ENCODE measurements at places on chromosomes 3 and 15.
A peak's percentile ranks its signal among the peaks of the same experiment; 100 is the strongest.

DNA sequence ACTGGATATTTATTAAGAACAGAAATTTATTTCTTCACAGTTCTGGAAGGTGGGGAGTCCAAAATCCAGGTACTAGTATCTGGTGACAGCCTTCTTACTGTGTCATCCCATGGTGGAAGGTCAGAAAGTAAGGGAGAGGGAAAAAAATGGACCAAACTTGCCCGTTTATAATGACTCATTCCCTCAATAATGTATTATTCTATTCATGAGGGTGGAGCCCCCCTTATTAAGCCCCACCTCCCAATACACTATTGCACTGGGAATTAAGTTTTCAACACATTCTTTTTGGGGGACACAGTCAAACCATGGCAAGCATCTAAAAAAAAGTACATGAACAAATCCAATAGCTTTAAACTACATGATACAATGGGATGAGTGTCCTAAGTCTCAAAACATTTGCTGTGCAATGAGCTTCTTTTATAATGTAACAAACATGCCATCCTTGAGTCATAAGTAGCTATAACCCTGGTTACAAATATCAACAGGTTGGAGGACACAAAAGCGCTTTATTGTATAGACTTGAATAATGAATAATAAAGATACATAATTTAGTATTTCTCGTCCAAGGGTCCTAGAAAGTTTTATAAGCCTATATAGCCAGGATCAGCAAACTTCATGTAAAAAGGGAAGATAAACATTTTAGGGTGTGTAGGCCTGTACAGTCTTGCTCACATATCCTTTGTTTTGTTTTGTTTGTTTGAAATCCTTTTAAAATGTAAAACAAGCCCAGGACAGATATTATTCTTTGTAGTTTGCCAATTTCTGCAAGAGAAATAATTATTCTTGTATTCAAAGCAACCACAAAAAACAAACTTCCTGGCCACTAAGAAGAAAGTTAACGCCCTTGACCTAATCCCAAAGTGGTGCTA is 160.6 kb upstream of the RAP2B start:
- no peak for DNase-seq

DNA sequence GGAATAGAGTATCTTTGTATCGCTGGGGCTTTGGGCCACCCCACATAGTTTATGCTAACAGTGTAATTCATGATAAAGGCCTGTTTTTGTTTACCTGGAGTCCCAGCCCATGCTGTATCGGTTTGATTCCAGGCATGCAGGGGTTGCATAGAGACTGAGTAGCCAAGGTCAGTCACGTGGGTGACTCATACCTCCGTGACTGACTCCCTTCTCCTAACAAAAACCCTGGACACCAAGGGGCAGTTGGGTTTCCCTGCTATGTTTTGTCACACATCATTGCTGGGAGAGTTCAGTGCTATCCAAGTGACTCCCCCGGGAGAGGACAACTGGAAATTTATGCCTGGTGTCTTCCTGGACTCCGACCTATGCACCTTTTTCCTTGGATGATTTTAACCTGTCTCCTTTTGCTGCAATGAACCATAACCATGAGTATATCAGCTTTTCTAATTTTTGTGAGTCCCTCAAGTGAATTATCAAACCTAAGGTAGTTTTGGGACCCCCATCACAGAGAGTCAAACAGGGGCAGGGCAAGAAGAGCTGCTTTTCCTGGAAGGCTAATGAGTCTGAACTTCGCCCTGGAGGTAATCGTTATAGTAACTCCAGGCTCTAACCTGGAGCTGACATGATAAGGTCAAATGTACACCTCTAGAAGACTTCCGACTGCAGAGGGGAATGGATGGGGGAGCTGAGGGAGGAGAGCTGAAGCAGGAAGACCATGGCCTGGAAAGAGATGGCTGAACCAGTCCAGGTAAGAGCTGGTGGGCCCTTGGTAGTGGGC is 57.0 kb downstream of the SRGAP3 start:
- DNase-seq: no peak

DNA sequence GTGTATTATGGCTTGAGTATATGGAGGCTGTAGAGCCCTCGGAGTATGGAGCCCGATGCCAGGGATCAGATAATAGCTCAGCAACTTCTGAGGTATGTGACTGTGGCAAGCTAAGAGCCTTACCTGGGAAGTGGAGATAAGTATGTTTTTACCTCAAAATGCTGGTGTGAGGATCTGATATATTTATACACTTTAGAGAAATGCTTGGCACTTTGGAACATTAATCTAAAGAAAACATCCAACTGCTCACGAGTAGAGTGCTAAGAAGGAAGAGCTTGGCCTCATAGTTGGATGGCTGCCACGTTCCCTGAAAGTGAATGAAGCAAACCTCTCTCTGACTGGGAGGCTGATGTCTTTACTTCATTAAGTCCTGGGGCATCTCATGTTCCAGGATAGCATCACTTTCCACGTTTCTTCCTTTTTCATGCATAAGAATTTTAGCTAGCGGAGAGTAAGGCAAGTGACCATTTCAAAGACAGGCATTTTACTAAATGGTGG is 58.9 kb upstream of the GOLGA8J start:
- no peak for DNase-seq

- no peak for DNase-seq
Observed at GRCh38 chr3:191414732-191415131, 46.2 kb upstream of the PYDC2 start.

DNA sequence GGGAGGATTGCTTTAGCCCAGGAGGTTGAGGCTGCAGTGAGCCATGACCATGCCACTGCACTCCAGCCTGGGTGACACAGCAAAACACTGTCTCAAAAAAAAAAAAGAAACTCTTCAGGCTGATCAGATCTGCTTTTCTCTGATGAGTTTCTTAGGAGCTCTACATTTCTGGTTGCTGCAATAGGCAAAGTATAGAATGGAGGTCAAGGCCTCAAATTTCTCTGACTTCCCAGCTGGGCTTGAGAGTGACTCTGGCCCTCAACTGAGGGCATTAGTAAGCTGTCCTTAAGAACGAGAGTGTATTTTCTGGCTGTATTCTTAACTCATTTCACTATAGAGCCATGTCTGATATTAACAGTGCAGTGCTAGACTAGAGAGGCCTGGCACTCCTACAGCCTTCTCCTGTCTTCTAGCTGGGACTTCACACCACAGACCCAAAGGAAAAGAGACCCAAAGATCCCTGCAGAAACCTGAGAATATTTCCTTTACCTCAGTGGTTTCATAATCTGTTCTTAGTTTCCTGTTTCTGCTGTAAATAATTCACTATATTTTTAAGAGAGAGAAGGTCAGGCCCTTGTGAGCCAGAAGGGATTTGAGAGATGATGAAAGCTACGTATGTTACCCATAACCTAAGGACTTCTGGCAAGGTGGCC is 2.0 kb upstream of the NR1I2 start:
- DNase-seq: no peak

GRCh38 chr15:77907824-77908751 is 169.4 kb downstream of the TBC1D2B start:
- DNase-seq: peak; percentile 54

DNA sequence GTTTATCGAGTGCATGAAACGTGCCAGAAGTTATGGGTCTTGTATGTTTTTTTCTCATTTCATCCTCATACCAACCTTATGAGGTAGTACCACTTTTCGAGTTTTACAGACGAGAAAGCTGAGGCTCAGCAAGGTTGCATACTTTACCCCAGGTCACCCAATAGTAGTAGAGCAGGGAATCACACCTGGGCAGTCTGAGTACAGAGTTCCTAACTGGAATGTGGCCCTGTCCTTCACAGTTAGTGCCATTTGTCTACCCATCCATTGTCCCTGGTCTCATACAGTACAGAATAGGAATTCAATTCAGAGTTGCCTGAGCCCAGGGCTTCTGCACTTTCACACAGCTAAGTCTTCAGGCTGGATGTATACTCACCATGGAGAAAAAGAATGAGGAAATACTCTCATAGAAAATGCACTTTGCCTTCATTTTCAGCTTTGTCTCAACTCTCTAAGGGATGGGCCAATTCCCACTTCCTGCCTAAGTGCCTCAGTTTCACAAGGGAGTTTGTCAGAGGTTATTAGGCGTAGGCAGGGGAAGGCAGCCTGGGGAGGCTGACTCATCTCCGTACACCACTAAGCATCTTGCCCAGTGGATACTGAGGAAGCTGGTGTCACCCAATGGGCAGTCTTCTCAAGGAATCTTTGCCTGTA is 93.2 kb downstream of the TMEM212 start:
- no peak for DNase-seq

- no peak for DNase-seq
Observed at GRCh38 chr3:72652395-72652794, 195.8 kb downstream of the SHQ1 start.

- no peak for DNase-seq
Observed at GRCh38 chr3:294096-294495, 97.5 kb downstream of the CHL1 start.

GRCh38 chr3:105274958-105275357 is 91.8 kb upstream of the ALCAM start:
- DNase-seq: no peak

DNA sequence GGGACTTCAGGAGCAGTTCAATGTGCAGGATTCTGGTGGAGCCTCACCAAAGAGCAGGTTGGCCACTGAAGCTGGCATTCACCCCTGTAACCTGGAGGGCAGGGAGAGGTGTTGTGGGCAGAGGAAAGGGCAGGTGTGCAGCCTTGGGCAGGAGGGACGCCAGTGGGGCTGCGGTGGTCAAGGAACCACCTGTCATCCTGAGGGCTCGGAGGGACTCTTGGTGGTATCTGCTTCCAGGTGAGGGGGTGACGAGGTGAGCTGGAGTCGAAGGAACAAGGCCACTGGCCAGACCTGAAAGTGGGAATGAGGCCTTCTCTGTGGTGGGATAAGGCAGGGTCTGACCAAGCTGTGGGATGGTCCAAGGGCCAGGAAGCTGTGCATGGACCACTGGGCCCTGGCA is 269.5 kb downstream of the PLCL2 start:
- no peak for DNase-seq

GRCh38 chr3:25214034-25214433 is 214.0 kb upstream of the RARB start:
- no peak for DNase-seq

DNA sequence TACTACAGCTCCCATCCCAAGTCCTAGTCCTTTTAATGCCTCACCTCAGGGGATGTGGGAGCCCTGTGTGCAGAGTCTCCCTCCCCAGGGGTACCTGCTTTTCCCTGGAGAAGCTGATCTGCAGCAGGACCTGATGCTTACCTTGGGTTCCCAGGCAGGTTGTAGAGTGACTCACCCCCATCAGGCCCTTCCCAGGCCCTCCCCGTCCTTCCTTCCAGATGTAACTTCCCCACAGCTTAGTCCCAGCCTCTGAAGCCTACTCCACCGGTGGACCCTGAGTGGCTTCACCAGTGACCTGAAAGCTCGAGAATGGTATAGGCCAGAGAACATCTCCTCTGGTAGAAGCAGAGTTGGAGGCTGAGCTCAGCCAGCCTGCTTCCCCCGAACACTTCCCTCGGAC is 254.2 kb upstream of the STT3B start:
- no peak for DNase-seq

GRCh38 chr3:52221141-52221562 is 4.3 kb downstream of the TLR9 start:
- DNase-seq: no peak

GRCh38 chr15:65318870-65319356 is 14.4 kb downstream of the RNU5B-1 start:
- DNase-seq: peak; percentile 90

- no peak for DNase-seq
Observed at GRCh38 chr3:149678351-149678950, 20.6 kb upstream of the WWTR1 start.

- no peak for DNase-seq
Observed at GRCh38 chr15:97235611-97235985, 724.9 kb upstream of the ARRDC4 start.

GRCh38 chr3:23036728-23037127 is 166.4 kb upstream of the UBE2E2 start:
- no peak for DNase-seq

DNA sequence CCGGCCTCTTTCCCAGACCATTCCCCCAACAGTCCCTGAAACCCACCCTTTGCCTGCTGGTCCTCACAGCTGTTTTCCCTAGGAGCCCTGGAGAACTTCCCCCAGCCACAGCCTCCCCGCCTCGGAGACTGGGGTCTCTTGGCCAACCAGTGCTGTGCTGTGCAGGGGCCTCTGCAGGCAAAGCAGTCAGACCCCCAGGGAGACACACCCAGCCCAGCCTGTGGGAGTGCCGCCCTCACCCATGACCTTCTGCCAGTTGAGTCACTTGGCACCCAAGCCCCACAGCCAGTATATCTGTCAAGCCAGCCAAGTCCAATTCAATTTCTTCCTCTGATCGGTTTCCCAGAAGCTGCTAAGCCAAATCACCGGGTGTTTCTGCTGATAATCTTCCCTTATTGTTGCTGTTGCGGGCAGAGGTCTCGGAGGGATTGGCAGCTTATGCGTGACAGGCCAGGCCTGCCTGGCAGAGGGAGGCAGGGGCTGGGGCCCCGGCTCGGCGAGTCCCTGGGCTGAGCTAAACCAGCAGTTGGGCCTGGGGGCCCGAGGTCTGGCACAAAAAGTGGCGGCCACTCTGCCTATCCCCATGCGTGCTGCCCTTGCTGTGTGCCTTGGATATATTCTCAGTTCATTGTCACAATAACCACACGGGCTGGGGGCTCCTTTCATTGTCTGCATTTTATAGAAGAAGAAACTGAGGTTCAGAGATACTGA is 65.6 kb upstream of the SLC6A1 start:
- DNase-seq: peak; percentile 74

DNA sequence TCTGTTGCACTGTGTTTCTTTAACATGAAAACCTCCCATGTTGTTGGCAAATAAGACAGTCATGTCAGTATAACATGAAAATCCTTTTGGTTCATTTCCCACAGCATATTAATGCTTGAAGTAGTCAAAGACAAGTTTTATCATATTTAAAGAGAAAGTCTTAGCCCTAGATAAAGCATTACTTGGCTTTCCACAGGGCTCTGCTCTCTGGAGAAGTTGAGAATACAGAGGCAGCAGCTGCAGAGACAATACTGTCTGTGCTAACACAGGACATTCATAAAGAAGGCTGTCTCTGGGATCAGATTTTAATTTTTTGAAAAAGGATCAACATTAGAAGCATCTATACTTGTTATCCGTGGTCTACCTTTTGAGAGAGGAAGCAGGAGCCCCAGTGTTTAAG is 103.4 kb upstream of the SAMMSON start:
- DNase-seq: no peak

DNA sequence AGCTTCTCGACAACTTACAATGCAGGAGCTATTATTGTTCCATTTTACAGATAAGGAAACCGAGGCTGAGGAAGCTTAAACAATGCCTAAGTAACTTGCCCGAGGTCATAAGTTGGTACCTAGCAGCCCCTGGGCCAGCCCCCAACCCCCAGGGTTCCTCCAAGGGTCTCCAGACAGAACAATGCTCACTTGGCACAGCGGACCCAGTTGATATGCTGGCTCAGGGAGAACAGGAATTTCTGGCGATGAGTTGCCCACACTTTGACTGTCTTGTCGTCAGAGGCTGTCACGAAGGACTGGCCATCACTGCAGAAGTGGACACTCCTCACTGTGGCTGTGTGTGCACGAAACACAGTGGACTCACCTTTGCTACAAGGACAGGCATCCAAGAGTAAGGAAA is 5.2 kb downstream of the POC1A start:
- no peak for DNase-seq

All from D341Med (cell line).